Prostate gland (tissue), 2 donors: ENCODE measurements at places on chromosomes 13 and 19. TPM values are rescaled to one million over a fixed set of nuclear protein-coding genes. Genes with fewer than 3 reads are reported as not detected.

MAMSTR gene
- 13.9 TPM for total RNA-seq

HSD17B14 gene
- 11.0 TPM for total RNA-seq

CABP5 gene
- not detected for total RNA-seq

CEACAM19 gene
- total RNA-seq, result 3.6 TPM
